ENCODE measurements at places on chromosomes 1 and 21. TPM values are rescaled to one million over a fixed set of nuclear protein-coding genes. Genes with fewer than 3 reads are reported as not detected.

DNA sequence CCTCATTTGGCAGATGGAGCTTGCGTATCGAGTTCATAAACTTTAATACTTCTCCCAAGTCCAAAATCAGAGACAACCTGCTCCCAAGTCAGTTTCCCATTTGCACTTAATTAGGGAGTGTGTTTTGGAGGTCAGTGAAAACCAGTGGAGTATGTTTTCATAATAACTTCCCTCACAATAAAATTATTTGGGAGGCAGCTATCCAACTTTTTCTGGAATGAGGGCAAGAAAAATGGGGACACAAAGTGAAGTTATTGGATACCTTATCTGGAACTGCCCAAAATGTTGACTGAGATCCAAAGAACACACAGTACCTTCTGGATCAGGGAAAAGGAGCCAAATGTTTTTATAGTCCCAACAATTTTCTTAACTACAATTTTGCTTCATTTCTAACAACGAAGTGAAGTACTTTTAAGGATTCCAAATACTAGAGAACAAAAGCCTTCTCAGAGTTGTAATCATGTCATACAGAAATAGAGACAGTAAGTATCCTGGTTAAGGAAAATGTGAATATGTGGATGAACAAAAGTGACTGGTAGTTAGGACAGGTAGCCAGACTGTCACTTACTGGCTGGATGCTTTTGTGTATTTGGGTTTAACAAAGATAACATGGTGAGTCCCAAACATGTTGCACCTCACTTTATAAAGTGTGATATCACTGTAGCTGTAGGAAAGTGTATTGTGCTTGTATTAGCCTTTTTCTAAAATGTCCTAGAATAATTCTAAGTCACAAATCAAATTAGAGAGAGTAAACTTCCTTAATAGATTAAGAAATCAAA lies 325.0 kb downstream of the HLX start:
- DNase-seq: peak; percentile 74

GRCh38 chr1:59266180-59266926 lies 30.5 kb upstream of the FGGY start:
- DNase-seq: no peak

DNA sequence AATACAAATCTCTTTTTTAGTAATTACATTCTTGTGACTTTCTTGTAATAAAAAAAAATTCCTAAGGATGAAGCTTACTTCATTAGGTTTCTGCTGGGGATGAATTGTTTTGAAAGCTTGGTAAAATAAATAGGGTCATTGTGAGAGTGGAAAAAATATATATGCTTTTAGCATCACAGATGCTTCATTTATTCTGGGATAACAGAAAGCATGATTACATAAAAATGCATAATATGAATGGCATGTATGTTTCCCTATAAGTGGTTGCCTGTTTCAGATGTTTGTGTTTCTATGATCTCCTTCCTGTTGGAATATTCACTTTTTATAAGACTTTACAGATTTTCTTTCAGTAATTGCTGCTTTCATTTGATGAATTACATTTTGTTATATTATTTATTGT lies 42.3 kb downstream of the HMCN1 start:
- DNase-seq: no peak

DNA sequence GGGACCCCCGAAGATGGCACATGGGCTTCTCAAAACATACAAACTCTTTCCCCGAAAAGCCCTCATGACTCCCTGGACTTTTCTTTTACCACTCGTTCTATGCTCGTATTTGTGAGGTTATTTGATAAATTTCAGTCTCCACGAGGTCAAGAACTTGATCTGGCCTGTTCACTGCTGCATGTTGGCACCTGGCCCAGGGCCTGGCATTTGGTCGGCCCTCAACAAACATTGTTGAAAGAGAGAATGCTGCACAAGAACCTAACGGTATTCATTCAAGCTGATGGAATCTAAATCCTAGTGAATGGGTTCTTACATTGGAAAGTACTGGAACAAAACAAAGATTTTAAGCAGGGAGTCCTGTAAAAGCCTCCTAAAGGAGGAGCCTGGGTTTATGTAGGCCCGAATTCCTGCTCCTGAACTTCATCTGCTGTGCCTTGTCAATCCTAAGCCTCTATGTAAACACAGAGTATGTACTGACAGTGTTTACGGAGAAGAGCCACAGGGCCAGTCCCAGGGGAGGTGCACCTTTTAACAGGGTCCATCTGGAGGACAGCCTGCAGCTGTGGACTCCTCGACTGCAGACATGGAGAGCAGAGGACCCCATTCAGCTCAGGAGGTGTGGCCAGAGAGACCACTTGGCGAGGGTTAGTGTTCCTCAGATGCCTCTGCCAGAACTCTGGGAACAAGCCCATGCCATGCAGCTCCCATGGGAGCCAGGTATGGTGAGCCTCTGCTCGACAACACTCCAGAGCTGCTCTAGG lies 46.9 kb downstream of the L1TD1 start:
- no peak for DNase-seq

GRCh38 chr1:63713627-63714481 lies 60.0 kb upstream of the ROR1 start:
- DNase-seq: peak; percentile 66

GRCh38 chr1:51303751-51304251 lies 26.6 kb downstream of the TTC39A start:
- no peak for DNase-seq

DNA sequence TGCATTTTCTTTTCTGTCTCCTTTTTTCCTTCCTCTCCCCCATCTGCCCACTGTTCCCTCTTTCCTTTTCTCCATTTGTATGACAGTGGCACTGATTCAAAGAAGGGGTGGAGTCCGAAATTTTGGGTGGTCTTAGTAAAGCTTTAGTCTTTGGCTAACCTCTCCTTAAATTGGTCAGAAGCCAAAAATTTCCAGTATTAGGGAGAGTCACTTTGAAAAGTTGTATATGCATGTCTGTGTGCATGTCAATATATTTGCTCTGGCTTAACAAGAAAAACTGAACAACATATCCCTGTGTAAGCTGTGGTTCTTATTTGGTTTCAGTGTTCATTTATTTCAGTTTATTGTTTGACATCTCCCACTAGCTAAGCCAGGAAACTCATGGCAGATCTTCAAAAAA lies 314.8 kb upstream of the CXADR start:
- no peak for DNase-seq

GRCh38 chr1:74686928-74687327 lies 13.3 kb upstream of the ERICH3 start:
- DNase-seq: no peak

- no peak for DNase-seq
Observed at GRCh38 chr21:18468790-18469189, 65.2 kb upstream of the TMPRSS15 start.

DNA sequence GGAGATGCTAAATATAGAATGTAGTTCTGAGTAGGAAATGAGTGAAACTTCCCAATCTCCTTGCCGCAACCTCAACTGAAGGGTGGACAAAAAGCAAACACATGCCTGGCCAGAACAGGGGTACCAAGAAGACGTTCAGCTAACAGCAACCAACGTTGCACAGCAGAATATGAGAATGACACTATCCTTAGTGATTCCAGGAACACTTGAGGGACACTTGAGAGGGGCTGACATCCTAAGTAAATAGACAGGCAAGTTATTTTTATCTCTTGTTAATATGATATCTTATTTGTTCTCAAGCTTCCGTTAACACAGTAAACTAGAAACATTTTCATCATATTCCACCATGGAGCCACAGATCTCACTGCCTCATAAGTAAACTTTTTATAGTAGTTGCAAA lies 908 bp downstream of the KRTAP19-1 start:
- DNase-seq: no peak

GRCh38 chr1:116164604-116165368 lies 53.6 kb downstream of the MAB21L3 start:
- no peak for DNase-seq

DNA sequence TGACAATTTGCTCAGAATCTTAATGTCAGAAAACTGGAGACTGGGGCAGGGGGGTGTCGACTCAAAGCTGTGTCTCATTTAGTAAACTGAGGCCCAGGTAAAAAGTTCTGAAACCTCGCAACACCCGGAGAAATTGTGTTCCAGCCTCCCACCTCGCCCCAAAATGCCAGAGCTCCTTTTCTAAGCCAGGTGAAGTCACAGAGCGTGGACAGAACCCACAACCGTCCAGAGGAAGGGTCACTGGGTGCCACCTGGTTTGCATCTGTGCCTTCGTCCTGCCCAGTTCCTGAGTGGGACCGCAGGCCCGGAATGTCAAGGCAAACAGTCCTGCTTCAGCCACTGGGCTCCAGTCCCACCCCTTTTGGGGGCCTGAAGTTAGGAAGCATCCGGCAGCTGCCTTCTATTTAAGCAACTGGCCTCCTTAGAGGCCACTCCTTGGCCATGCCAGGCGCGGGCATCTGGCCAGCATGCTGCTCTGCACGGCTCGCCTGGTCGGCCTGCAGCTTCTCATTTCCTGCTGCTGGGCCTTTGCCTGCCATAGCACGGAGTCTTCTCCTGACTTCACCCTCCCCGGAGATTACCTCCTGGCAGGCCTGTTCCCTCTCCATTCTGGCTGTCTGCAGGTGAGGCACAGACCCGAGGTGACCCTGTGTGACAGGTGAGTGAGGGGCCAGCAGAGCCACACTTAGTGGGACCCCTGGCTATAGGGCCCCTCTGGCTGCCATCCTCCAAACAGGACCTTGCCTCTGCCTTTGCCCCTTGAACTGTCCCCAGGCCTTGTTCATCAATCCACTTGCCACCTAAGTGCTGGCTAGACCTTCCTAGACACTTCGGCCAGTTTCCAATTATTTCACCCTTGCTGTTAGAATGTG lies at the start of gene TAS1R1:
Gene TAS1R1, plus strand, starts transcription at position 401 of the 872 bp plus-strand sequence. Its CDS starts 67 bp downstream, at position 468.
- no peak for DNase-seq

DNA sequence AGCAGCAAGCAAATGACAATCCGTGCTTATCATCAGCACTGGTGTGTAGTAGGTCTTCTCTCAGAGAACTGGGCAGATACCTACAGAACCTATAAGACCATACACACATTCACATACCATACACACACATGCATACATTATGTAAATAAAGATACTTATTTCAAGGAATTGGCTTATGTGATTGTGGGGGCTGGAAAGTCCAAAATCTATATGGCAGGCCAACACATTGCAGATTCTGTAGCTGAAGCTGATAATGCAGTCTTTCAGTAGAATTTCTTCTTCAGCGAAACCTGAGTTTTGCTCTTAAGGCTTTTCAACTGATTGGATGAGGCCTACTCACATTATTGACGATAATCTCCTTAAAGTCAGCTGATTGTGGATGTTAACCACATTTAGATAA lies 24.1 kb downstream of the RAP1A start:
- no peak for DNase-seq

DNA sequence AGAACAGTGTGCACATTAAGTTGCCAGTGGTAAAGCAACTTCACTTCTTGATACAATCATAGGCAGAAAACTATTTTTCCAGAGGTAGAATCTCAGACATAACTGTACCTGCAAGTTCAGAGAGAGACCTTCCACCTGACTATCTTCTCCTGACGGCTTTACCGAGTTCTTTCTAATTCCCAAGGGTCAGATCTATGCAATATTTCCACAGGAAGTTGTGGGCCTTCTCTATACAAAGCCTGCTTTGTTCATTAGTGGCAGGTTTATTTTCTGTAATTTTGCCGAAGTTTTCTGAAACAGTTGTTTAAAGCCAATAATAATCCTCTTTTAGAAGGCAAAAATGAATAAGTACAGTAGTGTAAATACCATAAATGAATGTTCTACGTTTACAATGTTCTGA lies 58.2 kb upstream of the RCC1 start:
- DNase-seq: no peak

DNA sequence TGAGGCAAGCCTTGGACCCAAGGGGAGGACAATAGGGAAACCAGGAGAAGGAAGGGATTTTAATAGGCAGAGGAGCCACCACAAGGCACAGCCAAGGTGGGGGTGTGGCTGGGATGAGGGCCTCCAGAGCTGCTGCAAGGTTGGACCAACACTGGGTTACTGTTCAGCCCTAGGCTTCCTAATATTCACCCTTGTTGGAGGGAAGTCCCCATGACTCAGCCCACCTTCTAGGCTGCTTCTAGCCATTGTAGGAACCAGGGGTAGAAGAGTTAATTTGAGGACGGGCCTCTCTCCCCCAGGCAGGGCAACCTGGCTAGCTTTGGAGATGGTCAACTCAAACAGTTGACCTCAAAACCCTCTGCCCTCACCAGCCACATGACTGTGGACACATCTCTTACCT lies 59.5 kb downstream of the KCNN3 start:
- no peak for DNase-seq

DNA sequence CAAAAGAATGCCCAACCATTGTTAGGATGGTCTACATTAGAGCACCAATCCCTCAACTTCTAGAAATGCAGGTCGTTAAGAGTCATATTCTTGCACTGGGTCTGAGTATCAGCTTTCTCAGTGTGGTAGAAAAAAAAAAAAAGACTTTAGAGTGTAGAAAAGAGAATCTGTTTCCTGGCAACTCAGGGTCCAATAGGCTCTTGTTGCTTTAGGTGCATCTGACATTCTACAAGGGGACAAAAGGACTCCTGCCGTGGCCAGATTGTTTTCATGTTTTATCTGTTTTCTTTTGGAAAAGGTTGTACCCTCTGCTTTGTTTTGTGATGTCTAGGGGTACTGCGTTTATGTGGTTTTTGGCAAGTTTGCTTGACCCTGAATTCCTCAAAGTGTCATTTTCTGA lies 105.4 kb upstream of the KCNK2 start:
- no peak for DNase-seq

- DNase-seq: no peak
Observed at GRCh38 chr1:199150756-199151155, 511.9 kb downstream of the PTPRC start.

- DNase-seq: no peak
Observed at GRCh38 chr1:183251101-183251958, 65.3 kb downstream of the LAMC2 start.

GRCh38 chr21:38171723-38172344 lies 85.0 kb upstream of the KCNJ15 start:
- peak; percentile 50 for DNase-seq

DNA sequence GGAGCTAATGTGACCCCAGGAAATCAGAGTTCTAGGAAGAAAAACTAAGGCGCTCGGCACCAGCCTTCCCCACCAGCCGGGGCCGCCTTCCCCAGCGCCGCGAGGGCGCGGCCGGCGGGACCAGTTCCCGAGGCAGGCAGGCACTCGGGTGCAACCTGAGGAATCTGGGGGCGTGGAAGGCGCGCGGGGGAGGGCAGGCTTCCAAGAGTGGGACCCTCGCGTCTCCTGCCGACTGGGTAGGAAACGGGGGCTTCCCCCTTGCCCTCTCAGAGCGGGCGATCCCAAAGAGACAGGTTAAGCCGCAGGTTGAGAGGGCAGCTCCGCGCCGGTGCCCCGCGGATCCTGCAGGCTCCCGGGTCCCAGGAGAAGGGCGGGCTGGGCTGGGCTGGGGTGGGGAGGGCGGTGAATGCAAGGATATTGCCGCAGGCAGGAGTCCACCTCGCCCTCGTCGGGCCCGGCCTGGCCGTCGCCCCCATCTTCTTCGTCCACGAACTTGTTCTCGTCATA lies 431 bp downstream of the ARPC5 start:
- peak; percentile 49 for DNase-seq

- no peak for DNase-seq
Observed at GRCh38 chr1:58722967-58723366, 23.1 kb upstream of the MYSM1 start.

GRCh38 chr1:245898581-245898980 lies 608.5 kb downstream of the SMYD3 start:
- no peak for DNase-seq

- DNase-seq: no peak
Observed at GRCh38 chr1:190049314-190049713, 428.4 kb downstream of the BRINP3 start.

The CFHR4 gene
- not detected for polyA plus RNA-seq

The CD2 gene
- 0.73 TPM for polyA plus RNA-seq

The B3GALNT2 gene
- 28.7 TPM for polyA plus RNA-seq

The MAB21L3 gene
- polyA plus RNA-seq: 0.09 TPM

The ADAMTSL4 gene
- polyA plus RNA-seq: 13.0 TPM

The PYHIN1 gene
- polyA plus RNA-seq: 0.96 TPM

The KCNJ9 gene
- polyA plus RNA-seq: not detected

The C1QC gene
- 21.3 TPM for polyA plus RNA-seq

The PLPPR5 gene
- polyA plus RNA-seq: 6.3 TPM

The TFB2M gene
- polyA plus RNA-seq: 17.4 TPM
